Kidney epithelial cell (primary cell): ENCODE measurements at places on chromosomes 5 and 9. TPM values are rescaled to one million over a fixed set of nuclear protein-coding genes. Genes with fewer than 3 reads are reported as not detected.
A peak's percentile ranks its signal among the peaks of the same experiment; 100 is the strongest.

GRCh38 chr9:125466411-125466810 is 204.8 kb downstream of the GAPVD1 start:
- DNase-seq = no peak

DNA sequence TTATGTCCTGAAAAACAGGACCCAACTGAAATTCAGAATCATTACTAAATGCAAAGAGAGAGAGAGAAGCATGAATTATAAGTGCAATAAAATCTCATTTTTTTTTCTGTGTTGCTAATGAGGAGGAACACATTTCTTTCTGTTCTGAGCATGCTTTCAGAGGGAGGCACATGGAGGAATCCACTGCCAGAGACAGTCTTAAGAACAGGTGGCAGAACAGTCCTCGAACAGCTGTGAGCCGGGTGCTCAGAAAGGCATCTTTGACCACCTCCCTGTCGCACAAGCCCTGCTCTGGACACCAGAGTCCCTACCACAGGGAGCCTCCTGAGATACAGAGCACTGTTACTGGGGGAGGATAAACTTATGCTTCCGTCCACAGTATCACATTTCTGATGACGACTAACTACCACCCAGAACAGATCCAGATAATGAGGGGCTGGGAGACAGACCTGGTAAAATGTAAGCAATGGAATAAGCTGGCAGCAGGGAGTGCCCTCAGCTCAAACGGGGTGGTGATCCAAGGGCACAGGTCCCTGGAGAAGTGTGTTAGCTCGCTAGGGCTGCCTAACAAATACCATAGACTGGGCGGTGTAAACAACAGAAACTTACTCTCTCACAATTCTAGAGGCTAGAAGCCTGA is 134.0 kb downstream of the SLC1A3 start:
- DNase-seq = no peak

The APBA1 gene
- 1.1 and 1.8 TPM in 2 replicates for total RNA-seq

DNA sequence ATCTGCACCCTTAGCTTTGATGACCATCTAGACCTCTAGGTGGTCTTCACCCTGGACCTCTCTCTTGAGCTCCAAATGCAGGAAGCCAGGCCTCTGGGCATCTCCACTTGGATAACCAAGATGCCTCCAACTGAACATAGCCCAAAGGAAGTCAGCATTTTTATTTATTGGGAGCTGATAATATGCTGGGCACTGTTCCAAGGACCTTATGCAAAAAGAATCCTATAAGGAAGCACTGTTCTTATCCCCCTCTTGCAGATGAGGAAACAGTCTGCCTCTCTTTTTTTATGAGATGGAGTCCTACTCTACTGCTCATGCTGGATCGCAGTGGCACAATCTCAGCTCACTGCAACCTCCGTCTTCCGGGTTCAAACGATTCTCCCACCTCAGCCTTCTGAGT is 219.9 kb downstream of the CDK5RAP2 start:
- DNase-seq = no peak

The LCNL1 gene
- total RNA-seq = not detected in 2 replicates

DNA sequence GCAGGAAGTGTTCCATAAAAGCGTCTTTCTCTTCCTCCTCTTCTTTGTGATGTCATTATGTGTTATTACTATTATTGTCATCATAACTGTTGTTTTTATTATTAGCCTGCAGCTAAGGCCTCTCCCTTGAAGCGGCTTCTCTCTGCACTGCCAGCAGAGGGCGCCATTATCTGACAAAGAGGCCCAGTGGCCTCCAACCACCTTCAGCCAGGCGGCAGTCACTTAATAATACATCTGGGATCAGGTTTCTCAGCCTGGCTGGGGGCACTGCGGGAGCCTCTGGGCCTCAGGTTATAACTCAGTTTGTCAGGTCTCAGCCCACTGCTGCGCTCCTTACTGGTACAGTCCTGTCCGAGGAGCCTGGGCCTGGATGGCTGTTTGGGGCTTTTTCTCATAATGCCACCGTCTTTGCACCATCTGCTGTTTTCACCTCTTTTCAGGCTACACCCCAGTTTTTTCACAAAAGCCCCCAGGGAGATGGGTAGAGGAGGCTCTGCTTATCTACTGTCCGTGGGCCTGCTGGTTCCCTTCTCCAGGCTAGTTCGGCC is 281.9 kb downstream of the NSG2 start:
- DNase-seq = peak; percentile 19

DNA sequence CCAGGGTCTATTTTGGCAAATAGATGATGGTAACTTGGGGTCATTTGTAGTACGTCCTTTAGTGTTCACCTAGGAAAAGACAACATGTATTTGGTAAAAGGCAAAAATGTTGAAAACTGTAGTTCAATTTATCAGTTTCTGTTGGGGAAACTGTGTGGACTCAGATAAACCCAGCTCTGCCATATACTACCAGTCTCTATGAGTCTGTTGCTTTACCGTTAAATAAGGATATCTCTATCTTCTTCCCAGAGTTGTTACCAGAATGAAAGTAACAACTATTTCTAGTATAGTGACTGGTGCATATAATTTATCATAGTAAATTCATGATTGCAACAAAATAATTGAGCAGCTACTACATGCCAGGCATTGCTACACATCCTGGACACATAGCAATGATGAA is 3.8 kb upstream of the IQGAP2 start:
- DNase-seq = no peak

GRCh38 chr9:92234514-92234913 is 59.0 kb downstream of the IARS1 start:
- no peak for DNase-seq

The CCNI2 gene
- 0.42 and 1.6 TPM in 2 replicates for total RNA-seq

DNA sequence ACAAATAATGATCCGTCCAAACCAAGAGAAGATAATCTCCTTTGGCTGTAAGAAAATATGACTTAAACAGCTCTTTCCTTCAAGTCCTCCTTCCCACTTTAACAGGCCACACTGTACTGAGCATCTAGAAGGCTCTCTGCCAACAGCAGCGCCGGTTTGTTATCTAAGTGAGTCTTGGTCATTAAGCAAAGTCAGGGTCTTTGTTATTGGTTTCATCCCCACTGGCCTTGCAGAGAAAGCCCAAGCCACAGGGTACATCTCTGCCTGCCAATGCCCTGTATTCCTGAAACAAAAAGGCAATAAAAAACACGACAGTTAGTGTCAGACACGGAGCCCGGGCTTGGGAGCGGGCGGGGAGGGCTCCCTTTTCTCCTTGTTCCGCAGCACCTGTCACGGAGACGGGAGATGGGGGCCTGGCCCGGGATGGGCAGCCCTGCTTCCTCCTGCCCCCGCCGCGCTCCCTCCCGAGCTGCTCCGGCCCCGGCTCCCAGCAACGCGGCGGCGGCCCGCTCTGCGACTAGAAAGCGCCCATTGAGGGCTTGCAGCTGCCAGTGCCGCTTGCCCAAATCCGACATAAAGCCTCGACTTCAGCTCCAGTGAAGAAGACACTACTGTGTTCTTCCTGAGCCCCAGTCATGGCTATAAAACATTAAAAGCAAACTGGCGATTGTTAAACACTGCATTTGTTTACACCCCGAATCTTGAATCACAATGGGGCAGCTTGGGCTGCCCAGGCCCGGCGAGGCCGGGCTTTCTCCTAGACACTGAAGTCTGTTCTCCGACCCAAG is 28.1 kb upstream of the PIK3R1 start:
- DNase-seq = no peak

DNA sequence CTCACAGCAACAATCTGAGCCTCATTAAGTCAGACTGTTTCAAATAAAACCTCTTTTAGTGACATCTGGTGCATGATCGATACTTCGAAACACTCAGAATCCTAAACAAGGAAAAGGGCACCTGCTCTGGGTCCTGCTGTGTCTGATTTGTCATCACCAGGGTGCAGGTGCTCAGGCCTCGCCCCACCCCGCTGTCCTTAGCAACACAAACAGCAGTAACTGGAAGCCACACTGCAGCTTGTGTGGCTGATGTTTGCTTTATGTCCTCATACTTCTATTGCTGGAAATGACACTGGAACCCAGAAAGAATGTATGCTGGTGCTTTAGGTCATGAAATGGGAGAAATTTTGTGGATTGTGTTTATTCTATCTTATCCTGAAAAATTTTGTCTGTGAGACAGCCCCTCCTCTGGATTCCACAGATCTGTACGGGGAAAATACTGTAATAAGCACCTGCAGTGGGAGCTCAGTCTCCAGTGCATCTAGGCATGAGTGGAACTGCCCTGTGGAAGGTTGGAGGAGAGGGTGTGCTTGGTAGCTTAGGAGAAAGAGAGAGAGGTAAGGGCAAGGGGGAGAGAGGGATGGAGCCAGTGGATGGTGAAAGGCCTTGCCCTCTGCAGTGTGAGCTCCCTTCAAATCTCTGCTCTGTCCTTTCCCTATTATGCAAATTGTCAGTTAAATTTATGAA is 284.2 kb downstream of the SMARCA2 start:
- no peak for DNase-seq

DNA sequence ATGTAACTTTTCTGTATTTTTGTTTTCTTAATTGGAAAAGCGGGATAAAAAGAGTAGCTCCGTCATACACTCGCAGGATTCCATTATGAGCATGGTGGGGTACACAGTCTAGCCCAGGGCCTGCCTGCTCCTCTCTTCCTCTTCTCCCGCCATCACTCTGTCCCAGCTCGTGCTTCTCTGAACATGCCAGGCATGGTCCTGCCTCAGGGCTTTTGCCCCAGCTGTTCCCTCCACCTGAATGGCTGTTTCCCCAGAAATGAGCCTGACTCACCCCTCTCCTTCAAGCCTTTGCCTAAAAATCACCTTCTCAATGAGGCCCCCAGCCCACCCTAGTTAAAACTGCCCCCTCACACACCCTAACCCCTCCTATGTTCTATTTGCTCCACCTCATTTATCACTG is 4.5 kb downstream of the CORO2A start:
- DNase-seq = no peak

DNA sequence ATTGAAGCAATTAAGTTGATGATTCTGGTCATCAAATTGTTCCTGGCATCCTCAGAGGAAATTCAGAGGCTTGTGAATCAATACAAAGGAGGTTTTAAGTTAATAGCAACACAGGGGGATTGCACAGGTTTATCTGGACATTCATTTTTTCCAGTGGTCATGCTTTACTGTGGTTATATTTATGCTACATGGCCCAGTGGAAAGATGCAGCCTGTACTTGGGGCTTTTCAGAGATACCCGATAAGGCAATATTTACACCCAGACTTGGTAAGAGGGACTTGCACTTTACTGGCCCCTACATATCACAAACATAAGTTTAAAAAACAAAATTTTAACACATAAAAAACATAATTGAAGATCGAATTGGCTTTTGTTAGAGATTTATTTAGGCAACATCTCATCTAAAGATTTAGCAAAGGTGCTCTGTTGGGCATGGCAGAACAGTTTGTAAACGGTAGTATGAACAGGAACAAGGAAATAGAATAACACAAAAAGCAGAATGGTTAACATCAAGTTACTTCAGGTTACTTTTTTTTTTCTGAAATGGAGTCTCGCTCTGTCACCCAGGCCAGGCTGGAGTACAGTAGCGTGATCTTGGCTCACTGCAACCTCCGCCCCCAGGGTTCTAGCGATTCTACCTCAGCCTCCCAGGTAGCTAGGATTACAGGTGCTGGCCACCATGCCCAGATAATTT is 49.7 kb upstream of the GLDC start:
- DNase-seq = no peak

GRCh38 chr5:175365866-175366265 is 78.1 kb downstream of the DRD1 start:
- no peak for DNase-seq

DNA sequence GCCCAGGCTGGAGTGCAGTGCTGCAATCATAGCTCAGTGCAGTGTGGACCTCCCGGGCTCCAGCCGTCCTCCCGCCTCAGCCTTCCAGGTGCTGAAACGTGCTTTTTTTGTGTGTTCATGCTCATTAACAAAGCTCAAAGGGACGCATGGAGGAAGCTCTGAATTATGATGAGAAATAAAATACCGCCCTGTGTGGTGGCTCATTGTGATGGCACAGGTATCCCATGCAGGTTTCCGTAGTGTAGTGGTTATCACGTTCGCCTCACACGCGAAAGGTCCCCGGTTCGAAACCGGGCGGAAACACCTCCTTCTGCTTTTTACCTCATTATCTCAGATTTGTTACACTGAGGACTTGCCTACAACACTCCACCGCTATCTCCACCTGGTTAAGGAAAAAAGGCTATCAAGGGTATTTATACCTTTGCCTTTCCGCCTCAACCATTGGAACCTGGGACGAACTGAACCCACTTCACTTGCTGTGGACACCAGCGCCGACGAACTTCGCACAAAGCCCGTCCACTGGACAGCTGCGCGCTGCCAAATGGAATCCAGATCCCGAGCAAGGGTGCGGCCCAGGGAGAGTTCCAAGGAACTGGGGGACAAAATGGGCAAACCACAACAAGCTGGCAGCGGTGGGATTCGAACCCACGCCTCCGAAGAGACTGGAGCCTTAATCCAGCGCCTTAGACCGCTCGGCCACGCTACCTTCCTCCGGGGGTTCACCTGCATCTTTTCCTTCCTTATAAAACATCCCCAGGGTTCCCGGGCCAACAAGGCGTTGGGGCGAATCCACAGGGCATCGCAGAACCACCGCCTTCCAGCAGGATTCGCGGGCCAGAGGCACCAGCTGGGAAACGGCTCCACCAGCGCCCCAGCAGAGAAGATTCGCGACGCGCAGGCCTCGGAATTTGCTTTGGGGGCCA is 26.3 kb downstream of the OR2V2 start:
- DNase-seq = no peak

GRCh38 chr9:109098171-109098959 is 21.4 kb downstream of the TMEM245 start:
- no peak for DNase-seq
